Lung microvascular endothelial cell (primary cell): ENCODE measurements at places on chromosomes 12 and 14. TPM values are rescaled to one million over a fixed set of nuclear protein-coding genes. Genes with fewer than 3 reads are reported as not detected.

OTUB2 gene
- 0.40 and 0.44 TPM in 2 replicates for total RNA-seq

CYP46A1 gene
- total RNA-seq: under 0.01 TPM in 2 replicates

DNA sequence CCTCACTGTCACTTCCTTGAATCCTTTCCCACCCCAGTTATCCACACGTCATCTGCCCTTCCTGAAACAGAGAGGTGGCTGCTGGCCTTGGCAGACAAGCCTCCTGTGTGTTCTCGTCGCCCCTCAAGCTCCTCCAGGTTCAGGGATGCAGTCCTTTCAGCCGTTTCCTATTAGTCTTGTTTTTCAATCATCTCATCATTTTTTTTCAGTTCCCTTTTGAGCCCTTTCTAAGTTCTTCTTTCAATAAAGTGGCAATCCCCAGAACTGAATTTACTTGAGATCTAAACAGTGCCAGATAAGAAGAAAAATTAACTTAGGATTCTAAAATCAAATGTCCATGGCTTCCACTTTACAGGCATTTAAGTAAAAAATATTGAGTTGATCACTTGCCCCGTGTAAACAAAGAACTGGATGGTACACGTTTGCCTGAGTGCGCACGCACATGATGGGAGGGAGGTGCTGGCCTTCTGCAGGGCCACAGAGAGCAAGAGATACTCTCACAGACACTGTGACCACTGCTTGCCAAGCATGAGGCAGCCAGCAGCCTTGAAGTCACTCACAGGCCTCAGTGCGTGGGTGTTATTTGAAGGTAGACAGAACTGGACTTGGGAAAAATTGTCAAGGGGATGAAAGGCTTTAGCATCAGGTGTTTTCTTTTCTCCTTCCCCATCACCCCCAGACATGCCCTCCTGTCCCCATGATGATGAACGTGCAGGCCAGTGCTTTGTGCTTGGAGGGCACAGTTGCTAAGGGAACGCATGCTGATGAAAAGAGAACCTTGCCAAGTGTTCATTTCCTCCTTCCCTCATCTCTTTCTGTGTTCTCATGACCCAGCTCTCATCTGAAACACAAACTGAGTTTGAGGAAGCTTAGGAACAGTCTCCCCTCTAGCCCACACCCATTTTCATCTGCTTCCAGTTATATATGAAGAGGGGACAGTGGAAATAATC, 408.3 kb downstream of the EGLN3 start:
- peak; percentile 83 for DNase-seq

DNA sequence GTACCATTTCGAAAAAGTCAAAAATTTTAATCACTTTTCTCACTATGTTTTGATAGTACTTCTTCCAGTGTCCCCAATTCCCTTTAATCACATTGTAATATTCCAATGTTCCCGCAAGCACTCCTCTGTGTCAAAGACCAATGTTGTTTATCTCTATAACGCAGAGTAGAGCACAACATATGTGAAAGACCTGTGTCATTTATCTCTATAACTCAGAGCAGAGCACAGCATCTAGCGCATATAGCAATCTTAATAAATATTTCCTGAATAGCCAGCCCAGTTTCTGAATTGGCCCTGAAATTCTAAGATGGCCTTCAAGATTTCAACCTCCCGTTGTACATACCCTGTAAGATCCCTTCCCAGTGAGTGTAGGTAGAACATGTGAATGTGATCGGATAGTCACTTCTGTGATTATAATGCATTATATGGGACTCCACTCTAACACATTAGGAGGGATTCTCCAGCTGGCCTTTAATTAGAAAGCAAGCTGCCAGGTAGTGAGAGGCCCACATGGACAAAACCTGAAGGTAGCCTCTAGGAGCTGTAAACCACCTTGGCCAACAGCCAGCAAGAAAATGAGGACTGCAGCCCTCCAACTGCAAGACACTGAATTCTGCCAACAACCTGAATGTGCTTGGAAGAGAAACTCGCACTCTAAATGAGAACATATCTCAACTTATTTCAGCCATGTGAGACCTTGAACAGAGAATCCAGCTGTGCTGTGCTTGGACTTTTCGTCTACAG, 238.8 kb upstream of the SYT10 start:
- DNase-seq: no peak

- DNase-seq: peak; percentile 34
Measured at GRCh38 chr14:68444449-68445168, 348.3 kb downstream of the ZFP36L1 start.

GRCh38 chr14:64442300-64442988, 22.9 kb upstream of the AKAP5 start:
- DNase-seq: no peak
